ENCODE measurements at places on chromosomes 4 and X.
A peak's percentile ranks its signal among the peaks of the same experiment; 100 is the strongest.

DNA sequence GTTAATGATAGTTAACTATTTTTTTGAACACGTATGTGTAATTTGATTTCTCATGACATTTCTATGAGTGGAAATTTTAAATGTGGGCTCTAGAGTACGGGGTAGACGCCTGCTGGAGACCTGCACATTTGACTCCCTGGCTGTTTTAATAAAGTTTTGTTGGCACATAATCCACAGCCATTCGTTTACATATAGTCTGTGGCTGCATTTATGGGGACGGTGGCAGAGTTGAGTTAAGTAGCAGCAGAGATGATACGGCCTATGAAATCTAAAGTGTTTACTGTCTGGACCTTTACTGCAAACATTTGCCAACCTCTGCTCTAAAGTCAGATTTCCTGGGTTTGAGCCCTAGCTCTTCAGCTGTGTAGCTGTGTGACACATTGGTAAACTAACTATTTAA is 118.8 kb downstream of the CHRNA9 start:
- no peak for DNase-seq

DNA sequence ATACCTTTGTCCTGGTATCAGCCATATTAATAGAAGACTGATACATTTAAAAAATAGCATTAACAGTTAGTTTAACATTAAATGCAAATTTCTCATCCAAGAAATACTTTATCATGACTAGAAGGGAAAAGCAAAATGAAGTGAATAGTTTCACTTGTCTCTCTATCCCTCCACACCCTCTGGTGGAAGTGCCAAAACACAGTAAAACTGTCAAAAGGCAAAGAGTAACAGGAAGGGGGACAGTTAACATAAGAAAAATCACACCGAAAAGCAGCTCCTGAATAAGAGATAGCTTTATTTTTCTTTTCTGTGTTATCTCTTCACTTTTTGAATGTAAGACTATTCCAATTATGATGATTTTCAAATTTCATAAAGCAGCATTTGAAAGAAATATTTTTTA is 187.2 kb downstream of the FBXW7 start:
- no peak for DNase-seq

DNA sequence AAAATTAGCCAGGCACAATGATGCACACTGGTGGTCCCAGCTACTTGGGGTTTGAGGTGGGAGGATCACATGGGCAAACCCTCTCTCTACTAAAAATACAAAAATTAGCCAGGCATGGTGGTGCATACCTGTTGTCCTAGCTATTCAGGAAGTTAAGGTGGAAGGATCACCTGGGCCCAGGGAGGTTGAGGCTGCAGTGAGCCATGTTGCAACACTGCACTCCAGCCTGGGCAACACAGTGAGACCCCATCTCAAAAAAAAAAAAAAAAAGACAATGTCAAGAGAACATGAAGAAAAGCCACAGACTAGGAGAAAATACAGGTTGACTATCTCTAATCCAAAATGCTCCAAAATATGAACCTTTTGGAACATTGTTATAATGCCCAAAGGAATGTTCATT is 153.8 kb downstream of the NEK1 start:
- no peak for DNase-seq

DNA sequence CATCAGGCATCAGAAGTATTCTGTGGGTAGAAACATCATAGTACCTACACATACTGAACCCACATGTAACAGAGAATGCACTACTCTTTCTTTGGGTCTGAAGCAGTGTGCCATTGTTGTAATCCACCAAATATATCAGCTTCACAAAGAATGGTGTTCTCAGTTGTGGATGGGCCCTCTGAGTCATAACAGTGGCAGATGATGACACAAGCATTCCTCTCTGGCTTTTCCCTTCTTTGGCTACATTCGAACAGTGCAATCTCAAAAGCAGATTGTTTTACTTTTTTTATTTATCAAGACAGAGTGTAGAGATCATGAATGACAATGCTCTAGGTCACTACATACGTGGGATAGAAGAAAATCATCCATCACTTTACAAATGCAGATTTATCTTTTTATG is 247.2 kb upstream of the EPHA5 start:
- DNase-seq: no peak

- no peak for DNase-seq
Measured at GRCh38 chr4:85419103-85419502, 55.8 kb upstream of the ARHGAP24 start.

- DNase-seq: no peak
Measured at GRCh38 chr4:911871-912490, 20.1 kb downstream of the GAK start.

DNA sequence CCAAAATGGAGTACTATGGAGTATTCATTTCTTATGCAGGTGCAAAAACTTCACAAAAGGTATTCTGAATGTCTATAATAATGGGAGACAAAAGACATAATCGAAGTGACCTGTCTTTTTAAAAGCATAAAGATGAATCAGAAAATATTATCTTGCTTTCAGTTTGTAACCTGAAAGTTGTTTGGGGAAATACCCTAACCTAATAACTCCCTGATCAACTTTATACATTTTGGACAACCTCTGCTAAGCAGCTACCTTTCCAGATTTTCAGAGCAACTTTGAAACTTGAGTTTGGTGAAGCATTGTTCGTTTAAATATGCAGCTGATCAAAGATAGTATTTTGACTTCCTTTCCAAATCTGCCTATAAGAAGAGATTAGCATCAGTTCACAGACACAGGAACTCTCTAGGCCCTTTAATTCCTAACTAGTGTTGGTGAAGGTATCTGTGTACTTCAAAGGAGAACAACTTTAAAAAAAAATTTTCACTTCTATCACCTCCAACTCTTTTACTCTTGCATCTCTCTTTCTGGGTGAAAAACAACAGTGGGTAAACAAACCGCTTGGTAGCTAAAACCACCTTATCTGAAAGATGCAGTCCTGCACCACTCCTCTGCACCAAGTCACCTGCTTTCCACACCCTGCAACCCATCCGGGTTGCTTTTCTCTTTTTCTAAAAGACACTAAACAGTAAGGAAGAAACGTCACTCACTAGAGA is 26.5 kb downstream of the CD40LG start:
- DNase-seq: no peak

GRCh38 chr4:67475155-67475554 is 70.1 kb downstream of the CENPC start:
- no peak for DNase-seq

DNA sequence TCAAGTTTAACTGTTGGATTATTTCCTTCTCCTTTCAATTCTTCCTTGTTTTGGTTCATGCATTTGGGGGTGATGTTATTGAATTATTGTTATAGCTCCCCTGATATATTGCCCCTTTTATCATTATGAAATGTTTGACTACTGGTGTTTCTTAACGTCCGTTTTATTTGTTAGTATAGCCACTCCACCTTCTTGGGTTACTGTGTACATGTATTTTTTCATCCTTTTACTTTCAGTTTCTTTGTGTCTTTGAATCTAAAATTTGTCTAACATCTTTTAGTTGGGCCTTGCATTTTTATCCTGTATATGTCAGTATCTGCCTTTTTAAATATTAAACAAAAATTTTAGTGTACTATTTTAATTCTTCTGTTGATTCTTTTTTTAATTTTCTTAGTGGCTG is 88.7 kb downstream of the TNIP2 start:
- DNase-seq: no peak

- no peak for DNase-seq
Measured at GRCh38 chr4:146334862-146335449, 120.6 kb downstream of the REELD1 start.

DNA sequence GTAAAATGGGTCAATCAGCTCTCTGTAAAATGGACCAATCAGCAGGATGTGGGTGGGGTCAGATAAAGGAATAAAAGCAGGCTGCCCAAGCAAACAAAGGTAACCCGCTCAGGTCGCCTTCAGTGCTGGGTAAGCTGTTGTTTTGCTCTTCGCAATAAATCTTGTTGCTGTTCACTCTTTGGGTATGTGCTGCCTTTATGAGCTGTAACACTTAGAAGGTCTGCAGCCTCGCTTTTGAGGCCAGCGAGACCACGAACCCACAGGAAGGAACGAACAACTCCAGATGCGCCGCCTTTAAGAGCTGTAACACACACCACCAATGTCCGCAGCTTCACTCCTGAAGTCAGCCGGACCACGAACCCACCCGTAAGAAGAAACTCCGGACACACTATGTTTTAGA is 11.5 kb upstream of the CAMK2D start:
- DNase-seq: no peak

DNA sequence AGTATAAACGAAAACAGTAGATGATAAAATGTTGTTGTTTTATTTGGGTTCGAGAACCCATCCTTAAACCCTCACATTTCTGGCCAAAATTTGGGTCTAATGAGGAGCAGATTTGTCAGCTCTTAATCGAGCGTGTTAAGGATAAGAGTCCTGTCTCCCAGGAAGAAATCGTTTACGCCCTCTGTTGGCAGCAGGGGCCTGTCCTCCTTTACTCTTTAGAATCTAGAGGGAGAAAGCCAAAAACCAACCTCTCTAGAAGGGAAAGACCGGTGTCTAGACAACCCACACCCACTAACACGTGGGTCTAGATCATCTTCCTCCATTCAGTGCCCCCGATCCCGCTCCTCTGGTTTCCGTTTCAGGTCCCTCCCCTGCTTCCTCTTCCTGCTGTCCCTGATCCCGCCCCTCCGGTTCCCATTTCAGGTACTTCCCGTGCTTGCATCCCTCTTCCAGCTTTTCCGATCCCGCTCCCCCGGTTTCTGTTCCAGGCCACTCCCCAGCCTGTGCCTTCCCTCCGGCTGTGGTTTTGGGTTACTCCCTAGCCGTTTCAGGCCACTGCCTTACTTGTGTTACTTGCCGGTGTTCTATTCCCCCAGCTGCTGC is 339.1 kb downstream of the PAPSS1 start:
- no peak for DNase-seq

GRCh38 chr4:93751411-93751810 is 77.1 kb upstream of the ATOH1 start:
- no peak for DNase-seq

DNA sequence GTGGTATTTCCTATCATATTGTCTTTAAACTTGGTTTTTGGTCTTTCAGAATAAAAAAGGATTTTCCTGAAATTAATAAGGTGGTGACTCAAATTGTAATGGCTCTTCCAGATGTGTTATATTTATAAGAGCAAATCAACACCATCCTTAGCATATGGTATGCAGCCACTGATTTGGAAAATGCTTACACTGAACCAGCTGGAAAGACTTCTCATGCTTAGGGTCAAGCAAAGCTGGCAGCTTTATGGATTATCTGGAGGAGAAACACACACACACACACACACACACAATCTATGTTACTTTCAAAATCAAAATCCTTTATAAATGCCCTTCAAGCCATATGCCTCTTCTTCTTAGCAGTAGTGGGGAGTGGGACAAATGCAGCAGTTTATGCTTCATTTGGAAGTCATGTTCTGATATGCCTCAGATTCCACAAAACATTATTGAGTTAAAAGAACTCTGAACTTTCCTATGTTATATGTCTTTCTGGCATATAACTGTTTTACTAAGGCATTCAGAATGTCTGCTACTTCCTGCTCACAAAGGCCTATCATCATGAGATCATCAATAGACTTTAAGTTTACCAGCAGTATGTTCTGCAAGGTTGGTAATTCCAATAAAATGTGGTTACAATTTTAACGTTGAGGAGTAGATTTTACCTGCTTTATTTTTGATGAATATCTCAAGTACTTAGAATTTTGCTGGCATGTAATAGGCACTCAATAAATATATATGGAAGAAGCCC is 72.9 kb upstream of the PRDM5 start:
- DNase-seq: no peak

DNA sequence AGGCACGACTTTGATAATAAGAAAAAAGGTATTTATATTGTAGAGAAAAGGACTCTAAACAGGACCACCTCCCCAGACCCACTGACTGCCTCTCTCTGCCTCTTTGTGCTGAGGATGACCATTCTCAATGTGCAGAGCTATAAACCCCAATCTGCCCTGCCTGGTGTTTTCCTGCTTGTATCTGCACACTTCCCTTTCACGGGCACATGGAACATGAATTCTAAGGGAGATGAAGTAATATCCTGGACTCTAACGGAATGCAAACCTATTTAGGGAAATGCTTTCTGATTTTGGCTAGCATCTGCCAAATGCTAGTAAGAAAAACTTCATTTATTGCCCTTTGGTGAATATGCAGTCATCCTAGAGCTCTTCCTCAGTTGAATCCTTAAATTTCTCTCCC is 2.4 kb downstream of the DIPK2B start:
- DNase-seq: no peak

GRCh38 chr4:15891312-15891711 is 47.2 kb downstream of the FGFBP1 start:
- DNase-seq: no peak

- DNase-seq: no peak
Measured at GRCh38 chr4:26368685-26369084, 47.9 kb downstream of the RBPJ start.

GRCh38 chrX:49276671-49277534 is 7.3 kb downstream of the PPP1R3F start:
- no peak for DNase-seq

DNA sequence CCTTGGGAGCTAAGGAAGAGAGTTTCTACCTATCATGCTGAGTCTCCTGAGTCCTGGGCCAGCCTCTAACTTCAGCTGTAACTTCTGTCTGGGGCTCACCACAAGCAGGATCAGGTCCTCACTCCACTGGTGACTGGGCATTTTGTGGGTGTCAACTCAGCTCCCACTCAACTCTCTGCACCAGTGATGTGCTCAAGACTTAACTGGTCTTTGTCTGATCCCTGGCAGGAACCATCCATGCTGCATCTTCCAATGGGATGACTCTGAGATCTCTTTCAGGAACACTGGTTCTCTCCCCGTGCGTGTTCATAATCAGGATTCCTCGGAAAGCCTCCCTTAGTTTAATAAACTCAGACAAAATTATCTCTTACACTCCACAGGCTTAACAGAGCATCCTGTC is 82.3 kb downstream of the COMMD8 start:
- no peak for DNase-seq

DNA sequence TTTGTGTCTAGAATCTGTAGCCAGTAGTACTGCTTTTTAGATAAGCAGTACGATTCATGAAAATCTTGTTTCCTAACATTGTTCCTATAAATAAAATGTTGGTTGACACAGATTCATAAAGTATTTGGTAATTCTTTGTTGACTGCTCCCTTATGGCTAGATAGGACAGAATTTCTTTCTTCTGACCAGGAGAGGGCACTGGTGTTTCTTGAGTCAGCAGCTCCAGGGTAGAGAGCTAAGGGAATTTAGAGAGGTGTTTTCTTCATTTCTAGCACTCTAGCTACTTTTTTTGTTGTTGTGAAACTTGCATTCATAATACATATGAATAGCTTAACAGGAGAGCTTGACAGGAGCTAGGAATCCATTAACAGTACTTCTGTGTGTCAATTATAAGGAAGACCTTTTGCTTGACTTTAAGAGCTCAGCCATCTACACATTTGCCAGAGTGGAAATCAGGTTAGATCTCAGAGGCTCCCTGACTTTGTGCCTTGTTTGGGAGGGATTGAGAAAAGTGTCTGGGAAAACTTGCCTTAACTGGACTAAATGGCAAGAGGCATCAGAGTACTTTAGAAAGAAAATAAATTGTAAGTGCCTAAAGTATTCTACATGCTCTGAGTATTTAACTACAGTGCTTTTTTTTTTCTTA is 756.1 kb downstream of the SH3BGRL start:
- no peak for DNase-seq

GRCh38 chrX:69503782-69504625 is at the start of gene NALF2:
Gene NALF2, plus strand, starts transcription at chrX:69504326. Its CDS starts 957 bp downstream, at chrX:69505283.
- DNase-seq: peak; percentile 63

All from activated effector memory CD4-positive, alpha-beta T cell treated with anti-CD3 and anti-CD28 coated beads, Interleukin-2, amount 50 U/mL, for 16 hours (primary cell).